ENCODE measurements at places on chromosomes 16 and 17.

DNA sequence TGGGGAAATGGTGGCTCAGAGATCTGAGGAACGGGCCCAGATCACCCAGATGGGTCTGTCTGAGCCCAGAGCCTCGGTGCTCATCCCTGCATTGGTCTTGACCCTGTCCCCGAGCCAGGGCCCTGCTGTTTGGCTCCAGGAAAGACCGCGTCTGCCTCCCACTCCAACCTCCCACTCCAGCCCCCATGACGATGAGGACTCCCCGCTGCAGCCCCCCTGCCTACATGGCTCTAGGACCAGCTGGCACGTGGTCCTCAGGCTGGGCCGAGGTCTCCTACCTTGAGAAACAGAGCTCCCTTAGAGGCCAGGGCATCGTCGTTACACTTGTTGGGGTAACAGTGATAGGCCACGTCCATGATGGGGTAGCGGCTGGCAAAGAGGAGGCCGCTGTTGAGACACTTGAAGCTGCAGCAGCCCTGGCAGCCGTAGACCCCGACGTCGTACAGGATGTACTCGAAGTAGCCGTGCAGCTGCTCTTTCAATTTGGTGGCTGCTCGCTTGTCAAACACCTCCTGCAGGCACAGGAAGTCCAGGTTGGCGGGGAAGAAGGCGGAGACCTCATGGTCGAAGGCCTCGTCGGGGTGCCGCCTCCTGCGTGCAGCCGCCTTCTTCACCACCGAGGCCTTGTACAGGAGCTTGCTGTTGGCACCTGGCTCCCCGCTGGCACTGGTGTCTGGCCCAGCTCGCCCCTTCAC, 59.9 kb downstream of the PRMT7 start:
- no peak for DNase-seq

GRCh38 chr17:17900615-17901520, 64.1 kb upstream of the SREBF1 start:
- DNase-seq: no peak

DNA sequence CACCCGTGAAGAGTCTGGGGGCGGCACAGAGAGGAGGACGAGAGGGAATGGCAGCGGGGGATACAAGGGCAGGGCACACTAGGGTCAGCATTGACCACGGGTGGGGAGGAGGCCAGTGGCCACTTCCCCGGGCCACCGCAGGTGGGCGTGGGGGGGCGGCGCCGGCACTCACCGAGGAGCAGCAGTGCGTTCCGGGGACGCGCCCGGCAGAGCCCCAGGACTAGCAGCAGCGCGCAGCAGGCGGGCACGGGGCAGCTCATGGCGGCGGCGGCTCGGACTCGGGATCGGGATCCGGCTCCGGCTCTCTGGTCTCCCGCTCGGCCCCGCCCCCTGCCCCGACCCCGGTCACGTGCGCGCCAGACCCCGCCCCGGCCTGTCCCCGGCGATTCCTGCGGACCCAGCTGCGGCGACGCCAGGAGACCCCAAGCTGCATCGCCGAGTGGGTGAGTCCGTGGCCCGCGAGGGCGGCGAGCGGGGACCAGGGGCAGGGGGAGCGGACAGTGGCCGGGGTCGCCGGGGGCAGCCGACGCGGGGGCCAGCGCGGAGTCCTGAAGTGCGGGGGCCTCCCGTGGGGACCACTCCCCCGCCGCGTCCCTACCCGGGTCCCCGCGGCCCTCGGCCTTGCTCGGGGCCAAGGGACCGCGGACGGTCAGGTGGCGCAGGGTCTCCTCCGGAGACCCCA, at the start of the genes SGSH and SLC26A11:
Gene SGSH (minus strand): TSS at position 280 of the 682 bp plus-strand sequence. CDS start 20 bp downstream, at position 260.
Gene SLC26A11 (plus strand): TSS at position 374 of the 682 bp plus-strand sequence. CDS start 1,134 bp downstream, outside the sequence.
- peak; percentile 45 for DNase-seq

DNA sequence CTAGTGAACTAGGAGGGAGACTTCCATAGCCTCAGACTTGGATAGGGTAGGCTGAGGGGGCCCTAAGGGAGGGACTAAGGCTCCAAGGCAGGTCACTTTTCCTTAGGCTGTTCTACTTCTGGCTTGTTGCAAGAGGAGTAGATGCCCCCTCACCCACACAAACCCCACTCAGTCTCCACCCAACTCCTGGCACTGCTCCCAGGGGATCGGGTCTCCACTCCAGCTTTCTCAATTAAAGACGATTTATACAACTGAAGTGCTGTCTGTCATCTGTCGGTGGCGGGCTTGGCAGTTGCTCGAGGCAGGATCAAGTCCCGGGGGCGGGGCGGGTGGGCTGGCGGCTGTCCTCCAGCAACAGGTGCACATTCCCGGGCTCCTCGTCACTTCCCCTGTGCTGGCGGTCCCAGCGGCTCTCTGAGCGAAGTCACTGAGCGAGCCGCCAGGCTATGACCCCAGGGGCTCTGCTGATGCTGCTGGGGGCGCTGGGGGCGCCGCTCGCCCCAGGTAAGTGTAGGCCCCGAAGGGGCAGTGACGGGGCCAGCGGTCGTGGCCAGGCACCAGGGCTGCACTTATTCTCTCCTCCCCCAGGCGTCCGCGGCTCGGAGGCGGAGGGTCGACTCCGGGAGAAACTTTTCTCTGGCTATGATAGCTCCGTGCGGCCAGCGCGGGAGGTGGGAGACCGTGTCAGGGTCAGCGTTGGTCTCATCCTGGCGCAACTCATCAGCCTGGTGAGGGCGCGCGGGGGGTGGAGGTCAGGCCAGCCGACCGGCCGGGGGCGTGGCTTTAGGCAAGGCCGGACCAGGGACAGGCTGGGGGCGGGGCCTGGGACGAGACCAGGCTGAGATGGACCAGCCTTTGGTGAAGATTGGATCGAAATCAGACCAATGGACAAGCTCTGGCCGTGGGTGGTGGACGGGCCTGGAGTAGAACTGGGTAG, at the start of gene CHRNB1:
Gene CHRNB1 (plus strand): TSS at position 380 of the 937 bp plus-strand sequence. CDS start 67 bp downstream, at position 447.
- DNase-seq: no peak

DNA sequence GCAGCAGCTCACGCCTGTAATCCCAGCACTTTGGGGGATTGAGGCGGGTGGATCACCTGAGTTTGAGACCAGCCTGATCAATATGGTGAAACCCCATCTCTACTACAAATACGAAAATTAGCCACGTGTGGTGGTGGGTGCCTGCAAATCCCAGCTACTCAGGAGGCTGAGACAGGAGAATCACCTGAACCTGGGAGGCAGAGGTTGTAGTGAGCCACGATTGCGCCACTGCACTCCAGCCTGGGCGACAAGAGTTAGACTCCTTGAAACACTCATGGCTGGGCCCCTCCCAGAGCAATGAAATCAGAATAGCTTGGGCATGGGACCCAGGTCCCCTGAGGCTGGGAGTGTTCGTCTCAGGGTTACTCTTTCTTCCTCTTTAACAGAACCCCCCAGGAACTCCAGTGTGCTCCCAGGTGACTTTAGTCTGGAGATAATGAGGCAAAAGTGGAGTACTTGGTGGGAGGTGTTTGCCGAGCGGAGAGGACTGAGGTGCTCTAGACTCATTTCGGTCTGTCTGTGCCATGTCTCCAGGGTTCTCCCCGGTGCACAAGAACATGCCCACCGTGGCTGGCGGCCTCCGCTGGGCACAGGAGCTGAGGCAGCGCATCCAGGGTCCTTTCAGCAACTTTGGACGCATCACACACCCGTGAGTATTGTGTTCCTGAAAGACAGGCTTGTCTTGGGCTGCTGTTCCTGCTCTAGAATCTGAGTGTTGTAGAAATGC, 41.6 kb downstream of the DNAH9 start:
- no peak for DNase-seq

DNA sequence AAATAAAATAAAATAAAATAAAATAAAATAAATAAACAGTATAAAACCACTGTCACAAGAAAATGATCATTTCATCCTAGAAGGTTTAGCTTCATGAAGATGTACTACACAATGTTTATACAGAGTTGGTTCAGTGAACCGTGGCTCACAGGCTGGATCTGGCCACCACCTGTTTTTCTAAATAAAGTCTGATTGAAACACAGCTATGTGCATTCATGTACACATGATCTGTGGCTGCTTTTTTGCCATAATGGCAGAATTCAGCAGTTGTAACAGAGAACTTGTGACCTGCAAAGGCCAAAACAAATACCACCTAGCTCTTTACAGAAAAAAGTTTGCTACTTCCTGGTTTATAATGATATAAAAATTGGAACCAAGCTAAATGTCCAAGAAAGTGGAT, 12.6 kb upstream of the RPRML start:
- DNase-seq: no peak

- no peak for DNase-seq
These were observed 9.6 kb downstream of the UBTF start for GRCh38 chr17:44209786-44210341.

GRCh38 chr17:13393841-13394710, 207.7 kb downstream of the HS3ST3A1 start:
- DNase-seq: no peak

- no peak for DNase-seq
These were observed 1.1 kb downstream of the GJC1 start for GRCh38 chr17:44828919-44829522.

GRCh38 chr17:57142925-57143324, 57.9 kb downstream of the AKAP1 start:
- no peak for DNase-seq

DNA sequence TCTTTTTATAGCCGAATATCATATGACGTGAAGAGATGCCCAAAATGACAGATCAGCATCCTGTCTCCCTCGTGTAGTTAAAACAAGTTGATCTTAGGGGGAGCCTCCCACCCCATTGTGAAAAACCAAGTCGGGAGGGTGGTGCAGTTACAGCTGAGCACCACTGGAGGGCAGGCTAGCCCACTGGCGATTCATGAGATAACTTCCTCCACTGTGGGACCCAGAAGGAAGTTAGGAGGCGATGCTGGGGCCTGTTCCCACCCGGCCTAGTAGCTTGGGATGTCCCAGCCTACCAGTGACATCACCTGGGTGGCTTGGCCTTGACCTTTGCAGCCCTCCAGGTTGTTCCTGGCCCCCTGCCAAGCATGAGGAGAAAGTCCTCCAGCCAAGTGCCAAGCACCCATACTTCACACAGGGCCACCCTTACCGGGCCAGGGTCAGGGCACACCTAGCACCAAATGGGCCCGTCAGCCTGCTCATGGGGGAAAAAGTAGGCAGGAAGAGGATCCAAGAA, 8.1 kb upstream of the CPNE2 start:
- peak; percentile 68 for DNase-seq
